ENCODE measurements at places on chromosomes 4 and X.
A peak's percentile ranks its signal among the peaks of the same experiment; 100 is the strongest.

DNA sequence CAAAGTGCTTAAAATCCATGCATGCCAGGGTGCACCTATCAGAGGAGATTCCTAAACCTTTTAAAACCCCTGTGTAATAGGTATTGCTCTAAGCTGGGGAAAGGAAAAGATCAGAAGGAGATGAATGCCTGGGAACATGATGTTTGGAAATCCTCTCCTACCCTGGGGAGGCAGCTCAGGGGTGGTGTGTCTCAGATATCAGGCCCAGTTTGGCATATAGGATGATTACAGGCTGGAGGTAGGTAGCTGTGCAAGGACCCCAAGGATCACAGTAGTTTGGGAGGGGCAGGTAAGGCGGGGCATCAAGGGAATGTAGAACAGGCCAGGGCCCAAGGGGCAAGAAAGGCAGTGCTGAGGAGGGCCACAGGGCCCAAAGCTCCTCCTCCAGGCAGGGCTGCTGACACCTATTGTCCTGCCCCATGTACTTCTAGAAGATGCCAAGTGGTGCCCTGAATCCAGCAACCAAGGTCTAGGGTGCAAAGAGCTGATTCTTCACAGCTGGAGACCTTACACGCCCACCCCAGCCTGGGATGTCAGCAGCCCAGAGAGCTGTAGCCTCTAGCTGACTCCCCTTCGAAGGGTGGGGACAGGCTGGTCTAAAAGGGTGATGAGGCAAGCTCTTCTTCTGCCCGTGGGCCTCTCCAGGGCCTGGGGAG is 17.6 kb downstream of the SASH3 start:
- no peak for DNase-seq

GRCh38 chr4:54076673-54077072 is 12.3 kb upstream of the CHIC2 start:
- no peak for DNase-seq

DNA sequence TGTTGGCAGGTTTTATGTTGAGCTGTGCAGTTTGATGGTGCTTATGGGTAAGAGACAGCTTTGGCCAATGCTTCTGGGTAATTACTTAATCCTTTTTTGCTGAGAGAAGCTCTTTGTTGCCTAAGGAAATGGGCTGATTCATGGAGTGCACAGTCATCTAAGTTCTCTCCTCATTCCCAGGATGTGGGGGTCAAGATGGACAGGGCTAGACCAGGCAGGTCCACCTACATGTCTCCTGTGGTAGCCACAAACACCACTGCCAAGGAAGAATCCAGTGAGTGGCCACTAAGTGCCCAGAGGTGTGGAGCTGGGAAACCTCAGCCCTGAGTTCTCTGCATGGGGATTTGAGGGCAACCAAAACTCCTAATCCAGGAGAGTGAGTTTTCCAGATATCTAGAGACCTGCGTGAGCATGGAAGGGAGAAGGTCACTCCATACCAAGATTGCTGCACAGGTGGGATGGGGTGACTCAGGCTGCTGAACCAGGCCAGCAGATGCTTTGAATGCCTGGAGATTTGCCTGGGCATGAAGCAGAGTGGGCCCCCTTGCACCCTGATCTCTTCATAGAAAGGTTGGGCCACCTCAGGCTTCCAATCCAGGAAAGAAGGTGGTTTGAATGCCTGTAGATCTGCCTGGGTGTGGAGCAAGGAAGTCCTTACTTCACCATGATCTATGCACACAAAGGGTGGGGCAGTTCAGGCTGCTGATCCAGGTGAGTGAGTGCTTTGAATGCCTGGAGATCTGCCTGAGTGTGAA is 234.8 kb upstream of the GNPDA2 start:
- DNase-seq: peak; percentile 7

- DNase-seq: peak; percentile 53
Observed at GRCh38 chr4:32864713-32865351, 2144.7 kb downstream of the PCDH7 start.

GRCh38 chr4:1667273-1667672 is 16.8 kb downstream of the FAM53A start:
- no peak for DNase-seq

GRCh38 chr4:13540446-13541175 is 3.7 kb downstream of the NKX3-2 start:
- DNase-seq: no peak

GRCh38 chr4:101238706-101239105 is 108.6 kb downstream of the PPP3CA start:
- peak; percentile 62 for DNase-seq

DNA sequence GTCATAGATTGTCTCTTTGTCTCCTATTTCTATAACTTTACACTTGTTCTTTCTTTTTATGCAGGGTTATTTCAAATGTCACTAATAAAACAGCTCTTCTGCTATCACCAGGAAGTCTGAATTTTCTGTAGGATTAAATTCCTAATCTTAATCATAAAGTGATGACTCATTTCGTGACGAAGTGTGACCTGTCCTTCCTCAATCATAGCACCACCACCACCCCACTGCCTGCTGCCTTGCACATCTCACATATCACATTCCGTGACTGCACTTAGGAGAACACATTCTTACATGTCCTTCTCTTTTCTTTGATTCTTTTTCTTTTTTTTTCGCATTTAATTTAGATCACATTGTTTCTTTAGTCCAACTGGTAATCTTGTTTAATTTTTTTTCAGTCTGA is 57.7 kb upstream of the UGT2B7 start:
- DNase-seq: peak; percentile 84

- DNase-seq: no peak
Observed at GRCh38 chrX:11585174-11585573, 80.5 kb downstream of the ARHGAP6 start.

DNA sequence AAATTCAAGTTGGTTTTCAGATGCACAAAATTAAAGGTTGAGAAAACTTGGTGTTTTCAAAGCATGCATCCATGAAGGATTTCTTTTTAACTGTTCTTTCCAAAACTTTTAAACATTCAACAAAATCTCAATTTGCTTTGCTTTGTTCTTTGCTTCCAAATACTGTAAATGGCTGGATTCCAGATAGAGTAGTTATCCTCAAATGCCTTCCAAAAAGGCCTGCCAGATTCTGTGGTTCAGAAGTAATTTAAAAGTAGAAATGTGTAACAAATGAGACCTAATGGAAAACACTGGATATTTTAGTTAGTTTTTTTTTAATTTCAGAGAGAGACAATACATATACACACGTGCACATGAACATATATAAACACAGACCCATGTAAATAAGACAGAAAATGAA is 97.3 kb downstream of the NR3C2 start:
- no peak for DNase-seq

GRCh38 chr4:115042496-115042895 is 70.9 kb downstream of the NDST4 start:
- DNase-seq: peak; percentile 1

GRCh38 chr4:186787536-186787935 is 63.9 kb upstream of the FAT1 start:
- DNase-seq: no peak

- no peak for DNase-seq
Observed at GRCh38 chr4:60930866-60931265, 269.3 kb upstream of the ADGRL3 start.

GRCh38 chrX:153672531-153673427 is 834 bp downstream of the PNCK start:
- no peak for DNase-seq

DNA sequence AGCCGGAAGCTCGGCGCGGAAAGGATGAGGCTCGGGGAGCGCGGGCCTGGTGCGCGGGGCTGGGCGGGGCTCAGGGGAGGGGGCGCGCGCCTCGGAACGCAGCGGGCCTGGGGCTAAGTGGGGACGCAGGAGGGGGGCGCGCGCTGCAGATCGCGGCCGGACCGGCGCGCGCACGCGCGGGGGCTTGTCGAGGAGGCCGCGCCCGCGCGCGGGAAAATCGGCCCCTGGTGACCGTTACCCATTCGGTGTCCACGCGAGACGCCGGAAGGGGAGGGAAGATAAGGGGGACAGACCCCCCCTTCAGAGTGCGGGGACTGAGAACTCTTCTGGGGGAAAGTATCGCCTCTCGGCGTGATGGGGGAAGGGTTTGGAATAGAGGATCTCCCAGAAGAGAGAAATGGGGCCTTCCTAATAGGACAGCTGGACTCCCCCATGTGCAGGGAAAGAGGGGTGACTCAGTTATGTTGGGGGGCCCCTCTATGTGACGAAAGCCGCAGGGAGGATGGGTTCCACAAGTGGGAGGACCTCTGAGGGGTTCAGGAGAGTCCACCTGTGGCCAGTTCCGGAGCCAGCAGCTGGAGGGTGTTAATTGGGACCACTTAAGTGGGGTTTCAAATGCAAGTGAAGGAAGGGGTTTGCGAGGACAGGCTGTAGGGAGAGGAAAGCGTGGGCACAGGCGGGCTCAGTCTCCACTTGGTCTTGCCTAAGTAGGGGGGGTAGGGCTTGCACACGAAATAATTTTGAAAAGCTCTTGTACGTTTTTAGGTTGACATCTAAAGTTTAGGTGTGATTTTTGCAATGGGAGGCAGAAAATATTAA is 584 bp downstream of the SUV39H1 start:
- DNase-seq: no peak

DNA sequence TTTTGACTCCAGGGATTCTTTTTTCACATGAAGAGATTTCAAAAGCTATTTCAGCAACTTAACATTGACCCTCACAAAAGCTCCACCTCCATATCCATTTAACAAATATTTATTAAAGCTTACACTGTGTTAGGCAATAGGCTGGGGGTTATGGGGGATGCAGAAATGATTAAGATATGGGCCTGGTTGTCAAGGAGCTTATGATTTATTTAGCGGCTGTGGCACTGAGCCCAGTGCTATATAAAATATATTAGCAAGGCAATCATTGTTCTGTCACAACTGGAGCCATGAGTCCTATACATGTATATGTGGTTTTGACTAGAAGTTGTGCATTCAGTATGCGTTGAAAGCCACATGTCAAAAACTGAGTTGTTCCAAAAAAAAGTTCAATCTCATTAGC is 131.1 kb downstream of the GPC3 start:
- DNase-seq: no peak

DNA sequence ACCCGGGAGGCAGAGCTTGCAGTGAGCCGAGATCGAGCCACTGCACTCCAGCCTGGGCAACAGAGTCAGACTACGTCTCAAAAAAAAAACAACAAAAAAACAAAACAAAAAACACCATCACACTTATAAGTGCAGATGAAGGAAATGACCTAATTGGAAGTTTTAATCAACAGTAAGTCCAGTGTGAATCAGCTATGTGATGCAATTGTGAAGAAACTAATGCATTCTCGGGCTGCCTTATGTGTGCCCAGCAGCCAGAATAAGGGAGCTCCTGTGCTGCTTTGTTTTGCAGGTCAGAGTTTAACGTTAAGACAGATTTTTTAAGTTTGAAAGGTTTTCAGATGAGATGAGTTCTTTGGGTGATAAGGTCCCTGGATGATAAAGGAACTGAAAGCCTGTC is 10.8 kb downstream of the DAPP1 start:
- peak; percentile 91 for DNase-seq
